ENCODE measurements at places on chromosomes 1 and 21.

GRCh38 chr21:34500191-34500590, 11.8 kb downstream of the KCNE1 start:
- DNase-seq = no peak

DNA sequence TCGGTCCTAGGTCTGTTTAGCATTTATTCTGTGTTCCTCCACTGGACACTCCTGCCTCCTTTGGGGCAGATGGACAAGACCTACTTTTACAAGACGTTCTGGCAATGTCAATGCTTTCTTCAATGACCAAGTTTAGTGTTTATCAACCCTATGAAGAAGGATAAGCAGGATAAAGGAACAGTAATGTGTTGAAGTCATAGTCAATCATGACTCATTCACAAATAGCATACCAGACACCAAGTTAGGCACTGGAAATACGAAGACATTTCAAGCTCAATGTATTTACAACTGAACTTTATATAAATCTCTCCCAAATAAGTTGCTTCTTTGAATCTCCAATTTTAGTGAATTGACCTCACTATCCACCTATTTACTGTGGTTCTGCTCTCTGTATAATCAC, 4.8 kb upstream of the SLC35D1 start:
- DNase-seq = no peak

DNA sequence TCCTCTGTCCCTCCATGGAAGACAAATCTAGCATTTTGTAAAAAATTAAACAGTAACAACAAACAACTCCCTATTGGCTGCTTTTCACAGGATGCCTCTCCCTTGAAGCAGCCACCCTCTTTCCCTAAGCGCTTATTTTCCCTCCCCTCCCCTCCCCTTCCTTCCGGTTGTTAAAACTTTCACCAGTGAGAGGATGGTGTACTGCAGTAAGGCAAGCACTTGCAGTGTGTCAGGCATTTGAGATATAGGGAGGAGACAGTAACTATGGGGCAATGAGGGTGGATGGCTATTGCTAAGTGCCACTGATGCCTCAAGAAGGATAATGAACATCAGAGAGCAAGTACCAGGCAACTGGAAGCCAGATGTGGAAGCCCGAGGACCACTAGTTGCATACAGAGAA, 19.1 kb upstream of the KIAA1614 start:
- DNase-seq = no peak

GRCh38 chr1:51574796-51575195, 42.1 kb upstream of the OSBPL9 start:
- DNase-seq = no peak

GRCh38 chr1:73907051-73907450, 290.9 kb downstream of the LRRIQ3 start:
- DNase-seq = no peak

GRCh38 chr1:156586323-156586722, 5.3 kb upstream of the NAXE start:
- no peak for DNase-seq

GRCh38 chr1:95384567-95384966, 150.6 kb downstream of the RWDD3 start:
- peak; percentile 24 for DNase-seq

DNA sequence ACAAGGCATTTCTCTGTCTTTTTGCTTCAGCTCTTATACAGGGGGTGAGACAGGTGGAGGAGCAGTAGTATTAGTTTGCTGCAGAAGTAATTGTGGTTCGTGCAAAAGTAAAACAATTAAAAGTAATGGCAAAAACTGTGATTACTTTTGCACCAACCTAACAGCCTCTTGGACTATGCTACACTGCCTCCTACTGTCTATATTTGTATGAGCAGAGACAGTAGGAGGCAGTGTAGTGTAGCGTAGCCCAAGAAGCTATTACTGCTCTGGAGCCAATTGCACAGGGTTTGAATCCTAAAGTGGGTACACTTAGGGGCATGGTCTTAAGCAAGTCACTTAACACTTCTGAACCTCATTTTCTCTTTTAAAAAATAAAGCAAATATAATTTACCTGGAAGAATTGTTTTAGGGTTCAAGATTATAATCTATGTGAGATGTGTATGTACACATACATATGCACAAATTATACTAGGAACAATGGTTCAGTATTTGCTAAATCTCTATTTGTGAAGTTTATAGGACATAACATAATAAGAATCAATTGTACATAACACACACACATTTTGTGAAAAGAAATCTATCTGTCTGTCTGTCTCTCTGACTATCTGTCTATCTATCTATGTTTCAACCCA, 103.8 kb downstream of the BRINP3 start:
- DNase-seq = peak; percentile 15

- DNase-seq = peak; percentile 88
These were observed 9.3 kb downstream of the ATP1A2 start for GRCh38 chr1:160124705-160125478.

- no peak for DNase-seq
These were observed 21.2 kb downstream of the TP73 start for GRCh38 chr1:3673381-3674099.

DNA sequence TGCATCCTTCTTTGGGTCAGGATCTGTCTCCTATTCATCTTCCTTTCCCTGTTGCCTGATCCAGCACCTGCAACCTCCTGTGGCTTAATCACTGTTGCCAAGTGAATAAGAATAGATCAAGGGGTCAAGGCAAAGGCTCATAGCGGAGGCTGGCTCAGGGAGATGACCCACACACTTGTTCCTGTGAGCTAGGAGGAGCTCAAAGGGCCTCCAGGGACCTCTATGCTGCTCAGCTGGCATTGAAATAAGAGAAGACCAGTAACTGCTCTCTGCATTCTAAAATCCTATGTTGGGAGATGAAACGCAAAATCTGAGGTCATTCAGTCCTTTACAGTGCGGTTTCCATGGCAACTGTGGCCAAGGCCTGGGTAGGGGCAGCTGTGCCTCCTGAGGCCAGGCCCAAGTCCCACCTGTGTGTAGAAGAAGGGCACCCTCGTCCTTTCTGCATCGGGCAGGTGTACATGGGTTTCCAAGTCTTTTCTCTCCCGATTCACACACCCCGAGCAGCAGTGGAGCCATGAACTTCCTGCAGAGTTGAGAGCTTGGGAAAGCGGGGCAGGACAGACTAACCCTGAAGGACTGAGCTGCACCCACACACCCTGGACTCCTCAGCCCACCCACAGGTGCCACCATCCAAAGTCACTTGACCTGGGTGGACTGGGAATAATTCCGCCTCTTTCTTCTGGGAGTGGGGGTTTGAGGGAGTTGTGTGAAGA, 27.8 kb upstream of the STUM start:
- DNase-seq = no peak

DNA sequence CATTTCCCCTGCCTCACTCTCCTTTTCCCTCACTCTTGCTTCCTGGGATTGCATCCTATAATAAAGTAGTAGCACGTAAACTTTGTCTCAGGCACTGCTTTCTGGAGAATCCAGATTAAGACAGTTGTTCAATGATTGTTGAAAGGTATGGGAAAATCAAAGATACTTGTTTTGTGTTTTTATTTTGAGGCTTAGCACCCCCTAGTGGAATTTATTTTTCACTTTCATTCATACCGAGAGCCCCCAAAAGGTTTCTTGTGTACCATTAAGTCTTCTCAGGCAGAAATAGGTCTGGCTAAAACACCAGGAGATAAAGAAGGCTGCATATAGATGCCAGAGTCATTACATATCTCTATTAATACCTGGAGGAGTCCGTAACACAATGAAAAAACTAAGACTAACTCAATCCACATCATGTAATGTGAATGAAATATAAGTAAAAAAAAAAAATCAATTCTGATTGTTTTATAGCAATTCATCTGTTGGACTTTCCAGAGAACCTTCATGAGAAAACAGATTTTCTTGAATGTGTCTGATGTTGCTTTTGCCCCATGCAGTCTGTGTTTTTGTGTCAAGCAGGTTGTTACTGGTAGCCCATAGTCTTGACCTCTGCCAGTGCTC, 103.5 kb downstream of the RPE65 start:
- DNase-seq = peak; percentile 4

GRCh38 chr1:82722608-82723007, 921.9 kb downstream of the ADGRL2 start:
- no peak for DNase-seq

DNA sequence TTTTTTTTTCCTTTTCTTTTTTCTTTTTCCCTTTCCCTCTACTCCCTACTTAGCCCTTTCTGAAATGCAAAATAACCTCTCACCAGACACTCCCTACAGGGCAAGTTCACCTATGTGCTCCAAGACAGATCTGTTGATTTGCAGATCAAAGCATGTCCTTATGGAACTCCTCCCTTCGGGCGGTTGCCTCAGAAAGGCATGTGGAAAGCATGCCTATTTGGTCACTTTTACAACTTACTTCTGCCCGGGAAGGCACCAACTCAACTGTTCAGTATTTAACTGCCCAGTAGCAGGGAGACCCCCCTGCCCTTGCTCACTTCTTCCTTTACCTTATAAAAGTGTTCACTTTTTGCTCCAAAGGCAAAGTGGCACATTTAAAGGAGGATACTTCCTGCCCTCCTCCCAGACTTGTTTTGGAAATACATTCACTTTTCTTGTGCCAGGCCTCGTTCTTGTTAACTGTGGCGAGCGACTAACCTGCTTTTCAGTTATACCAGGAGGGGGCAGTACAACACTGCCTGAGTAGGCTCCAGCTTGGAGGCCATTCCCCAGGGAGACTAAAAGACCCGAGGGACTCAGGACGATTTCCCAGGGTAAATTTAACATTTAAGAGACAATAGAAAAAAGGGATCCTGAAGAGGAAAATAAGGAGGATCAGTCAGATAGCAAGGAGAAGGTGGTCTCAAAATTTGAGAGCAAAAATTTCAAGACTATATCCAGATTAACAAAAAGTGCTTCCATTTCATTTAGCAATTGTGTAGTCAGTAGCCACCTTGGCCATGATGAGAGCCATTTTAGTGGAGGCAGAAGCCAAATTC, 12.3 kb upstream of the SLAMF7 start:
- DNase-seq = peak; percentile 61

DNA sequence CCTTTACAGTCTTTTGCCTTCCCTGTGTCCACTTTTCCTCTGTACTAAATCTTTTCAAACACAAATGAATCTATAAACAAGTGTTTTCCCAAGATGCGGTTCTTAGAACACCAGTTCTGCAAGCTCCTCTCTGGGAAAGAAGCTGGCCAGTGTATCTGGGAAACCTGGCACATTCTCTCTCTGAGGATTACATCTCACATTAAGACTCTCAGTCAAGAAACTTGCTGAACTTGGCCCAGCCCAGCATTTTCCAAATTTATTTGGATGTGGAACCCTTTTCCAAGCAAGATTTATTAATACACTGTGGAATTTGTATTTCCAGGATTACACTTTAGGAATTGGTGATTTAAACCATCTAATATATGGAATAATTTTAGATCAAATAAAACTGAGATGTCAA, 105.7 kb downstream of the ZNF281 start:
- DNase-seq = no peak

- no peak for DNase-seq
These were observed 25.5 kb upstream of the CREG1 start for GRCh38 chr1:167578939-167579521.

GRCh38 chr1:36859926-36860325, 174.4 kb downstream of the GRIK3 start:
- no peak for DNase-seq

- peak; percentile 92 for DNase-seq
These were observed at the start of gene C8B for GRCh38 chr1:56965916-56966697. Gene C8B (minus strand): TSS chr1:56966015. CDS start chr1:56965948, 67 bp downstream.

GRCh38 chr1:61368366-61368765, 286.0 kb downstream of the NFIA start:
- DNase-seq = no peak

DNA sequence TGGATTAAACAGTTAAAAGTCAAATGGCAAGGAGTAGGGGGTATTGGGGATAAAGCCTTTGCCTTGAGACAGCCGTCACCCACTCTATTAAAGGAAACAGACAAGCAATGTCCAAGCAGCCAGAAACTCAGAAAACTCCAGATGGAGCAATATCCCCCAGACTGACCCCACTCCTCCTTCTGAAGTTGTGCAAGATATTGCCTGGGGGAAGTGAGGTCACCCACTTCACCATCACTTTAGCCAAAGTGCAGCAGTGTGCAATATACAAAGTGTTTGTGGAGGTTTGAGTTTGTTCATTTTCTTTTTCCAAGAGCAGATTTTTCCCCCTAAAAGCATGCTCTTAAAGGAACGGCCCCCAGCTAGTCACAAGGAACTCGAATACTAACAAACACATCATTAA, 125.1 kb downstream of the ETS2 start:
- DNase-seq = no peak

- no peak for DNase-seq
These were observed 54.2 kb downstream of the DRAM2 start for GRCh38 chr1:111085676-111086075.

DNA sequence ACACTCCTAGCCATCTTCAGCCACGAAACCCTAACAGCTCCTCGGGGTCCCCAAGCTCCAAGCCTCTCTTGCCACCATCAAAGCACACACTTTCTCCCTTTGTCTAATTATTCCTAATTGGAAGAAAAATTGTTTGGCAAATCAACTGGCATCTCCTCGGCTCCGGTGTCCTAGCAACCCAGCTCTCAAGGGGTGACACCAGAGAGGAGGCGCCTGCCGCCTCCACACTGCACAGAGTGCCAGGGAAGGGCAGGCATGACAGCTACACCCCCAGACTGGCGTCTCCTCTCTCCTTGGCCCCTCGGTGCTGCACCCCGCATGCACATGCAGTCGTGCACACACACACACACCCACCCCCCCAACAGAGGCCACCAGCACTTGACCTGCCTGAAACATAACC, 18.2 kb upstream of the GJB5 start:
- DNase-seq = no peak

DNA sequence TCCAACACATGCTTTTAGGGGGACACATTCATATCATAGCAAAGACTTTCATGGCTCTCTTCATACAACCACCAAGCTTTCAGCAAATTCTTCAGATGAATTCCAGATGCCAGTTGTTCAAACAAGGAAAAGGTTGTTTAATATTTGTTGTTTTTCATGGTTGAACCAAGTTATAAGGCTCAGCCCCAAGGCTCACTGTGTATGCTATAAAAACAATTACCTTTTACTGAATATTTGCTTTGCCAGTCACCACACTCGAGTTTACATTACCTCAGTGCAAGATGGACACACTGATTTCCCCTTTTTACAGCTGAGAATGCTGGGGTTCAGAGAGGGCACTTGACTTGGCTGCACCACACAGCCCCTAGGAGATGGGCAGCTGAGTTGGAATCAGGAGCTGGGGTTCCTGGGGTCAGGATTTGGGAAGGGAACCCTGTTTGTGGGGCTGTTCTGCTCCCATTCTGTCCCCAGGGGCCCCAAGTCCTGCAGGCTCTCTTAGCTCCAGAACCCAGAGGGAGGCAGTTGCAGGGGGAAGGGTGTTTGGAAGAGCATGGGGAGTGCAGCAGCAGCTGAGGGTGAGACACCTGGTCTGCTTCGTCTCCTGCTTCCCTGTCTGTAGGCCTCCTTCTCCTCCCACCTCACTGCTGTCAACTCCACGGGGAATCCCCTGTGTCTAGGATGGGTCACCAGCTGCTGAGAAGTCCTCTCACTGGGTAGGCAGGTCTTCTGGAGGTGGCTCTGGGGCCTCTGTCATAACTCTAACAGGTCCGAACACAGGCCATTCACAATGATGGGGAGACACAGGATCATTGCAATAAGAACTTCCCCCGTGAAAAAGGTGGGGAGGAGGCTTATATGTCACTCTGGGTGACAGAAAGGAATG, 12.8 kb upstream of the TMPRSS2 start:
- no peak for DNase-seq

- peak; percentile 2 for DNase-seq
These were observed 99.3 kb downstream of the PLD5 start for GRCh38 chr1:242425232-242425631.

- DNase-seq = no peak
These were observed 8.7 kb downstream of the NPHP4 start for GRCh38 chr1:5983361-5984103.

GRCh38 chr1:8643542-8644536, 173.6 kb downstream of the RERE start:
- DNase-seq = peak; percentile 82
